Adrenal gland (tissue), 19 donors: ENCODE measurements at places on chromosomes 5 and 9. TPM values are rescaled to one million over a fixed set of nuclear protein-coding genes. Genes with fewer than 3 reads are reported as not detected.
A peak's percentile ranks its signal among the peaks of the same experiment; 100 is the strongest.

GRCh38 chr5:87831499-87831898, 418.8 kb upstream of the CCNH start:
- DNase-seq, result no peak

DNA sequence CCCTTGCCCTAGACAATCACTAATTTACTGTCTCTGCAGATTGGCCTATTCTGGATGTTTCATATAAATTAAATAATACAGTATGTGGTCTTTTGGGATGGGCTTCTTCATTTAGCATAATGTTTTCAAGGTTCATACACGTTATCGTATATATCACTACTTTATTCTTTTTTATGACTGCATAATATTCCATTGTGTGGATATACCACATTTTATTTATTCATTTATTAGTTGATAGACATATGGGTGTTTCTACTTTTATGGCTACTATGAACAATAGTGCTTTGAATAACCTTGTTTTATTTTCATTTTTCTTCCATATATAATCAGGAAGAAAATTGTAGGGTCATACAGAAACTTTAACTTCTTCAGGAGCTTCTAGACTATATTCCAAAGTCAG, 108.5 kb upstream of the PAPPA start:
- no peak for DNase-seq

Gene PCDHGB7
- total RNA-seq, result 21.0 TPM

Gene PALM2AKAP2
- total RNA-seq, result 25.2 TPM

DNA sequence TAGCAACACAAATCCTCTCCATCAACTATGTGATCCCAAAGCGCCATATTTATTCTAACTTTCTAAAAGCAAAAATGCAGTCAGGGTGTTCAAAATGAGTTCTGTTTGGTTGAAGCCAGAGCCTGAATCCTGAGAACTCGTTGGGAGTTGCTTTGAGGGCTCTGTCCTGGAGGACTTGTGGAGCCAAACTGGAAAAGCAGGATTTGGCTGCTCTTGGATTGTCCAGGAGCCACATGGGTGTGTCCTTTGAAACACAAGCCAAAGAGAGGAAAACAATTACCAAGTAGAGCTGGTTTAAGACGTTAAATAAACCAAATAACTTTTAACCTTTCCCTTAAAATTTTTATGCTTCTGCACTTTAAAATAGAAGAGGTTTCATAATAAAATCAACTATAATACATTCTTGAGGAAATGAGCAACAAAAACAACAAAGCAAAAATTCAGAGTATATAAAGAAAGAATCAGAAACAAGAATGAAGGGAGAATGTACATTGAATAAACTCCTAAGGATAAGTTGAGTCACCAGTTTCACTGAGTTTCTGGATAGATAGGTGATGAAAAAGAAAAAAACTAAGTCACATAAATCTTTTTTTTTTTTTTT, 13.5 kb downstream of the C5orf46 start:
- no peak for DNase-seq

DNA sequence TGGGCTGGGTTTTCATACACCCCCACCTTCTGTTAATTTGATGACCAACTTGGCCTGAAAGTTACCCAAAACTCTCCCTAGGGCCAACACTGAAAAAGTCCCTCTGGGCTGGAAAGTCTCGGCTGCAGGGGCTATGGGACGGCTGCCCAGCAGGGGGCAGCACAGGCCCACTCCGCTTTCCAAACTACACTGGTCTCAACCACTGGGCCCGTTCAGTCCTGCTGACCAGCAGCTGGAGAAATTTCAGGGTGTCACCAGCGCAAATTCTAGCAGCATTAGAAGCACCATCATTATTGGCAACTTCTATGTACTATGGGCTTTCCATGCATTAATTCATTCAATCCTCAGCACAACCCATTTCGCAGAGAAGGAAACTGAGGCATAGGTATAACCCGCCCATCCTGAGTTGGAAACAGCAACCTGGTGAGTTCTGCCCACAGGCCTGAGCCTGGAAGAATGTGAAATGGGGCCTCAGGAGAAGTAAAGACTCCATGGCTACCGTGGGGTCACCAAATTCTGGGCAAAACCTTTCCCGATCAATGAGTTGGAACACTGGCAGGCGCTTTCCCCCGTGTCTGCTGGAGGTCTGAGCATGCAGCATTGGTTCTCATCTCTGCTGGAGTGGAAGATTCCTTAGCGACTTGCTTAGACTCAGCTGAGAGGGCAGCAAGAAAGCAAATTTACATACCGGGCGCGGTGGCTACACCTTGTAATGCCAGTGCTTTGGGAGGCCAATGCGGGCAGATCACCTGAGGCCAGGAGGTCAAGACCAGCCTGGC, 9.7 kb downstream of the ORM2 start:
- DNase-seq, result peak; percentile 66

DNA sequence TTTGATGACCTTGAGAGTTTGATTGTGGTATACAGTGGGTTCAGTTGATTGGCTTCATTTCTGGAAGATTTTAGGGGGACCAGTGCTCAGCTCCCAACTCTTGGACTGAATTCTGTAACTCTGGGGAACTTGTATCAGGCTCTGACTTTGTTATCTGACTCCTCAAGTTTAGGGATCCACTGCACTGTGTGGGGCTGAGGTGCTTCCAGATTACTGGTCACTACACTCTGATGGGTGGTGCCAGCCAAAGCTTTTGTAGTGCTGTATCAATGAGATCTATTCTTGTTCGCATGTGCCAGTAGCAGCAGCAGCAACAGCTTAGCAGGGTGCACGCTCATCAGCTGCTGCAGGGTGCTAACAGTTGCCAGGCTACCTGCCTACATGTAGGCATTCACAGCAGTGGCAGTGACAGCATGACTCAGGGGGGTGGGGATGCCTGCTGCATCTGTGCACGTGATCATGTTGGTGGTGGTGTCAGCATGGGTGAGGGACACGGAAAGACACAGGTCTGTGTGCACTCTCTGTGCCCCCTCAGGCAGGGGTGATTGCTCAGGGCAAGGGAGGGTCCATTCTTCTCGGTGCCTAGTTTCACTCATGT, 438.8 kb upstream of the SEMA6A start:
- no peak for DNase-seq

Gene POU5F2
- 2.7 TPM for total RNA-seq

Gene ZFR
- total RNA-seq, result 70.7 TPM

GRCh38 chr9:227860-228259, 13.2 kb downstream of the DOCK8 start:
- DNase-seq, result no peak

DNA sequence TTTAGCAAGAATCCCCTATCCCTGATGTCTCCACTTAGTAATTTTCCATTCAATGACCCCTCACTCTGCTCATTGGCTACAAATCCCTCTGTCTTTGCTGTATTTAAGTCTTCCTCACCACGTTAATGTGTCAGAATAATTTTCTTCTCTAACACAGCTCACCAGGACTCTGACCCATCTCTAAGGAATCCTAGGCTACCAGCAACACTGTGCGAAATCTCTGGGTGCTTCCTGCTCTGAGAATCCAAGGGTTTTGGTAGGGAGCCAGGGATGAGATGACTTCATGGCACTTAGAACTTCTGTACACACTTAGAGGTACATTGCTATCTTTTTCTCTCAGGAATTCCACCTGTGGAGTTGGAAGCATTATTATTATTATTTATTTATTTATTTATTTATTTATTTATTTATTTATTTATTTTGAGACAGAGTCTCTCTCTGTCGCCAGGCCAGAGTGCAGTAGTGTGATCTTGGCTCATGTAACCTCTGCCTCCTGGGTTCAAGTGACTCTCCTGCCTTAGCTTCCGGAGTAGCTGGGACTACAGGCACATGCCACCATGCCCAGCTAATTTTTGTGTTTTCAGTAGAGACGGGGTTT, 53.5 kb downstream of the FOXI1 start:
- no peak for DNase-seq

Gene XRCC4
- 4.6 TPM for total RNA-seq

Gene PCDHA12
- total RNA-seq, result 1.0 TPM

DNA sequence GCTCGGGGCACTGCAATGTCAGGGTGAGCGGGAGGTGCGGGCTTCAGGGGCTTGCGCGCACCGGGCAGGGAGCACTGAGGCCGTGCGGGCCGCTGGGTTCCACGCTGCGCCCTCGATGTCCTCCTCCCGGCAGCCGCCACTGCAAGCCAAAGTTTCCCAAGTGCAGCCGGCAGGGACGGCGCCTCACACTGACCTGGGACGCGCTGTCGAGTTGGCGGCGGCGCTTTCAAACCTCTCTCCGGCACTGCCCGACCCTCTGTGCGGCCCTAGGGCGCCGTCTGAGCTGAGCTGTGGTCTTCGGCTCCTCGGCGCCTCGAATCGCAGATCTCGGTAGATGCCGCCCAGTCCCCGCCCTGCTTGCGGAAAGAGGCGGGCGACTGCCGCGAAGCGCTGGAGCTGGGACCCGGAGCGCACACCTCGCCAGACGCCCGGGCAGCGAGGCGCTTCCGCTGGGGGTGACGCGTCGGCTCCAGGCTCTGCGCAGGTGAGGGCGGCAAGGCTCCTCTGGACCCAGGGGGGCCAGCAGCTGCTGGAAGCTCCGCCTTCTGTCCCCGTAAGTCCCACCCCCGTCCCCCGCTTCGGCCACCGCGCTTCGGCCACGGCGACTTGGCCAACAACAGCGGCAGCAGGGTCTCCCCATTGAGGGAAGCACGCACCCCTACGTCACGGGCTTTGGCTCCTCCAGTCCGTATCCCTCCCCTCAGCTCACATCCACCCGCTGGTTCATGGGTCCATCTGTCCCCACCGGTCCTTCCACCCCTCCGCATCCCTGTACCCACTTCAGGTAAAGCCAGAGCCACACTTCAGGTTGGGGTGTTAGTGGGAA, at the start of gene ANKRD34B:
TSS of gene ANKRD34B (minus strand) at position 320 of the 826 bp plus-strand sequence. CDS start 10,261 bp downstream, outside the sequence.
- DNase-seq, result no peak

DNA sequence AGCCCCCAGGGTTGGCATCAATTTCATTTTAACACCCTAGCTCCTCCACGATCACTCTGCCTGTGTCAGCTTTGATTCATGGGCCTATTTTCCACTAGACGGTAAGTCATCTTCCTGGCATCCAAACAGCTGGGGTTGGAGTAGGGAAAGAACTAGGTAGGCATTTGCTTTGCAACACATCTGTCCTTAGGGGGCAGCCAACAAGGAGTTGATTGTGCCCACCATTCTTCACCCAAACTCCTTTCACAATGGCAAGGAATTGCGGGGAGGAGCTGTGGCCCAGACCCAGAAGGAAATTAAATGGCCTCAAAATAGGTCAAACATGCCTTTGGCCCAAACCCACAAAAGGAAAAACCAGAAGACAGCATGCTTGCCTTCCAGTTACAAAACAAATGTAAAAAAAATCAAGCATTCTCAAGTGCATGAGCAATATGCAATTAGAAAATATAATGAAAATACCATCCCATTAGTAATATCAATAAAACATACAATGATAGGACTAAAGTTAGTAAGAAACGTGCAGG, 71.8 kb downstream of the NRG2 start:
- peak; percentile 21 for DNase-seq

- no peak for DNase-seq
Measured at GRCh38 chr5:11928909-11929308, 24.7 kb upstream of the CTNND2 start.

DNA sequence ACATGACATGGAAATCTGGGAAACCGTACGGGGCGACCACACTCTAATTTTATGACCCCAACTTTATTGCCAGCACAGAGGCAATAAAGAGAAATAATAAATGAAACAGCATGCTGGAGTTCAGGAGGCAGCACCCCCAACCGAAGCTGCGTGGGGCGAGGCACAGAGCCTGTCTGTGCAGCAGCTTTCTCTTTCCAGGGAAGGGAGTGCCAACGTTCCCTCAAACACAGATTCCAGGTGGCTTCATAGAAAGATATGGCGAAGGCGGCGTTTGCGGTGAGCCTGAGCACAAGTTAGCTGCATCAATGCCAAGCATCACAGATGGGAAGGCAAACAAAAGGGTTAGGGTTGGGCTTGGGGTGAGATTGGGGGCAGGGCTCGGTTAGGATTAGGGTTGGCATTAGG, 114.8 kb downstream of the HSD17B3 start:
- no peak for DNase-seq

GRCh38 chr5:108251350-108251749, 130.5 kb downstream of the FBXL17 start:
- DNase-seq, result no peak

- DNase-seq, result no peak
Measured at GRCh38 chr9:137000177-137000930, 4.0 kb upstream of the CLIC3 start.

Gene TAF11L10
- total RNA-seq, result not detected

Gene MELK
- total RNA-seq, result 1.8 TPM

GRCh38 chr5:151094852-151095245, 14.0 kb upstream of the TNIP1 start:
- no peak for DNase-seq

Gene CRB2
- under 0.01 TPM for total RNA-seq

Gene PLAC8L1
- total RNA-seq, result not detected

DNA sequence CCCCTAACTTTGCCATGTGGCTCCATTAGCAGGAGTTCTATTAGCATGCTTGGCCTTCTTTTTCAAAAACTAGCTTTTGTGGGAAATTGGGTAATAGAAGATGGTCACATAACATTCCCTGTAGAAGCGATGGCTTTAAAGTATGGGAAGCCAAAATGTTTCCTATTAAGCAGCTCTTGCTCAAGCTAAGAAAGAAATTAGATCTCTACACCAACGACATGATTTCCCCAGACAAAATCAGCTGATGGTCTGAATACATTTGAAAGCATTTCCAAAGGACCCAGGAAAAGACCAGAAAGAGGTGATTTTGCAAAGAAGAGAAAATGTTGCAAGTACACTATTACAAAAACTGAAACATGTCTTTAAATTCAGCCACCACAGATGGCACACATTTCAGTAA, 4.8 kb upstream of the NFIL3 start:
- no peak for DNase-seq
